HepG2 (cell line): ENCODE measurements at places on chromosomes 2 and 18. TPM values are rescaled to one million over a fixed set of nuclear protein-coding genes. Genes with fewer than 3 reads are reported as not detected.

- H3K27ac ChIP-seq: no peak overlapping the region
- no peak overlapping the region for H3K4me3 ChIP-seq
- no peaks in the 10 kb centered on the region for H3K4me1 ChIP-seq
- no peak for DNase-seq
- no peaks in the 10 kb centered on the region for H3K27me3 ChIP-seq
Observed at GRCh38 chr2:156748221-156748620, 312.0 kb downstream of the GPD2 start.

GRCh38 chr2:224359569-224359968 lies 42.3 kb downstream of the FAM124B start:
- no peaks in the 10 kb centered on the region for H3K4me1 ChIP-seq
- H3K4me3 ChIP-seq: no peak overlapping the region
- H3K27ac ChIP-seq: no peak overlapping the region
- DNase-seq: peak; percentile 16
- peaks cover 3% of the 10 kb centered on the region; the same call in 1 of the 3 replicates for H3K27me3 ChIP-seq

Gene OXER1
- total RNA-seq: 6.5 and 8.0 TPM in 2 replicates

DNA sequence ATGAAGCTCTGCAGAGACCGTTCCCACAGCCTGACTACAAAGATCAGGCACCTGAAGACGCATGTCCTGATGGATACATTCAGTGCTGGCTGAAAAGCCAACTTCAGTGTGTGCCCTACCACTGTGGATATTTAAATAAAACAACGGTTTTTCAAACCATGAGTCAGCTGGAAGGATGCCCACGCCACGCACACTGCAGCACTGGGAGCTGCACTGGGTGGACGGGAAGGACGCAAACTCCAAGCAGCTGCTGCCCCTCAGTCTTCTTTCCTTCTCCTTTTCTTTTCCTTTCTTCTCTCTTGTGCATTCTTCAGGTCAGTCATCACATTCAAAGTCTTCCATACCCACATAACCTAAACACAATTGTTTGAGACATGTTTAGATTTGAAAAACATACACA lies 7.9 kb downstream of the TMEM18 start:
- no peak for DNase-seq
- H3K4me3 ChIP-seq: no peak overlapping the region
- no peaks in the 10 kb centered on the region for H3K27me3 ChIP-seq
- H3K27ac ChIP-seq: no peak overlapping the region
- peaks cover 39% of the 10 kb centered on the region for H3K36me3 ChIP-seq

Gene C2orf72
- 147 and 152 TPM in 2 replicates for total RNA-seq

DNA sequence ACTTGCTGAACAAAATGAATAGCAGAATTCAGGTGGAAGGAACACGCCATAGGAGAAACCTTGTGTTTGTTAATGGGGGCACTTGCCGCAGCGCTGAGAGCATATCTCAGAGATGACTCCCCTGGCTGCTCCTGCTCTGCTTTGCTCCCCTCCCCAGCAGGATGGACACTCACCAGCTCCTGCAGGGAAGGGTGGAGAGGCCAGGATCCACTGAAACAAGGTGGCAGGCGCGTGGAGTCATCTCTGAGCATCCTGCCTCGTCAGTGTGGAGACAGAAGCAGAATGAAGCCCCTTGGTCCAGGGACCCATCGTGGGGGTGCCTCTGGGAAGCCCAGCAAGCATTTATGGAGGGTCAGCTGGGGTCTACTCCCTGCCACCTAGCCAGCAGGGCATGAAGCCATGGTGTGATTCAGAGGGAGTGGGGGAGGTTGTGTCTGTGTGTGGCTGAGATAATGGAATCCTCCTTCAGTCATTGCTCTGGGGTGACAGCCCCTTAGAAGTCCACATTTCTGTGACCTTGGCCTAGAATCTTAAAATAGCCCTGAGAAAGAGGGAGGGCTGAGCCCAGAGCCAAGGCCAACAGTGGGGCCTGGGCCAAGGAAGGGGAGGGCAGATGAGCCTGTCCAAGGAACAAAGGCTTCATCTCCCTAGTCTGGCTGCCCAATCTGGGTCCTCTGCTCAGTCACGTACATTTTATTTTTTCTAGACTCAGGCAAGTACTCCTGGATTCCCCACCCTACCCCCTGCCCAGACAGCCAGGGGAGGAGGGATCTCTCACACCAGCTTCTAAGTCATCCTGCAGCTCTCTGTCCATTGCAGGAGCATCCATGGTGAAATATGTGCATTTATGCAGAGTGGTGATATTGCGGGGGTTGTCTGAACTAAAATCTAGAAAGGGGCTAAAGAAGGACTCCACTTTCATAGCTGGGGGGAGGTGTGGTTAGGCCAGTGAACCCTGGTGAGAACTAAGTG lies 215.4 kb downstream of the ZBTB7C start:
- H3K27ac ChIP-seq: no peak overlapping the region
- no peak for DNase-seq
- no peaks in the 10 kb centered on the region for H3K4me1 ChIP-seq
- no peaks in the 10 kb centered on the region for H3K36me3 ChIP-seq

DNA sequence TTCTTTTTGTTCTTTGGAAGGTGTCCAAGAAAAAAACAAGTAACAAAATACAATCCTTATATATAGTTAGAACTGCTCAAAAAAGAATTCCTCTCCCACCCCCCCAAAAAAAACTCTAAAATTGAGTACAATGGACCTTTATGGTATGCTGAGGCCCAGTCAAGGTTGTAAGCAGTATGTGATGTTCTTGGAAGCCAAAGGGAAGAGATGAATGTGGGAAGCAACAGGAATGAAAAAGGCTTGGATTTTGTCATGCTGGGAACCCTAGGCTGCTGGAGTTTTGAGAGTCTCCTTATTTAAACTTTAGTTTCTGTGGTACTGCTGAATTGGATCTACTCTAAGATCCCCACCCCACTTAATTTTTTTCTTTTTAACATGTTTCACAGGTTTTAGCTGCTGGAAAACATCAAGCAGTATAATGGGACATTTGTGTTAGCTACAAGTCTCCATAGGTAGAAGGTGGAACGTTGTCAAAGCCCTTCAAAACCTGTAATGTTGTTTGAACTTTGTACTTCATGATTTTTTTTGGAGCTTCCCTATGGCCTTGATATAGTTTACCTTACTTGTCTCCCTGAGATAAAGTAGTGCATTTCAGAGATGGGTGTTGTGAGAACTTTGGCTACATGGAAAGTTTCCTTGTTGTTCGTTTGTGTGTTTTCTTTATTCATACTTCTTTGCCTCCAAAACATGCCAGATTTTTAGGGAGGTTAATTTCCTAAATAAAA lies 57.7 kb downstream of the PHLPP1 start:
- peak overlapping the region; percentile 74 for H3K27ac ChIP-seq
- no peaks in the 10 kb centered on the region for H3K36me3 ChIP-seq
- DNase-seq: peak; percentile 77
- no peak overlapping the region; the same call in 1 of the 2 replicates for H3K4me3 ChIP-seq
- peaks cover 66% of the 10 kb centered on the region for H3K4me1 ChIP-seq

GRCh38 chr2:64177315-64177714 lies 33.1 kb upstream of the PELI1 start:
- H3K27ac ChIP-seq: no peak overlapping the region
- no peaks in the 10 kb centered on the region for H3K36me3 ChIP-seq

DNA sequence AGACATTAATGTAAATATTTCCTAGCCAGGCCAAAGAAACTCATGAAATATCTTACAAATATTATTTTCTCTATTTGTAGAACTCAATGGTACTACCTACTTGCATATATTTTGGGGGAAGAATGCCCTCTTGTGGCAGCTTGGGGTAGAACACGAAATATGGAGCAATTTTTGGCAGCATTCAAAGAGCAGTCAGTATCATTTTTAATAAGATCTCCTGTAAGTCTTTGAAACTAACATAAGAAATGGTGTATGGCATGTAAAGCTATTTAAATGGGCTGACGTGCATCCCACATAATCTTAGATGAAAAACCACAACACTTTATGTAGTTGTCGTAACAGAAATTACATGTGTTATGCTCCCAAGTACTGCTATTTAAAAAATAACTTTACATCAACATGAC lies 62.3 kb upstream of the CCDC195 start:
- no peak overlapping the region for H3K27ac ChIP-seq
- H3K4me1 ChIP-seq: no peaks in the 10 kb centered on the region
- no peaks in the 10 kb centered on the region for H3K27me3 ChIP-seq
- H3K4me3 ChIP-seq: no peak overlapping the region

GRCh38 chr2:27772804-27773203 lies 1.3 kb downstream of the MRPL33 start:
- H3K4me3 ChIP-seq: peak overlapping the region; percentile 94
- H3K4me1 ChIP-seq: peaks cover 39% of the 10 kb centered on the region
- no peaks in the 10 kb centered on the region for H3K27me3 ChIP-seq
- peaks cover 4% of the 10 kb centered on the region; the same call in 1 of the 2 replicates for H3K36me3 ChIP-seq

DNA sequence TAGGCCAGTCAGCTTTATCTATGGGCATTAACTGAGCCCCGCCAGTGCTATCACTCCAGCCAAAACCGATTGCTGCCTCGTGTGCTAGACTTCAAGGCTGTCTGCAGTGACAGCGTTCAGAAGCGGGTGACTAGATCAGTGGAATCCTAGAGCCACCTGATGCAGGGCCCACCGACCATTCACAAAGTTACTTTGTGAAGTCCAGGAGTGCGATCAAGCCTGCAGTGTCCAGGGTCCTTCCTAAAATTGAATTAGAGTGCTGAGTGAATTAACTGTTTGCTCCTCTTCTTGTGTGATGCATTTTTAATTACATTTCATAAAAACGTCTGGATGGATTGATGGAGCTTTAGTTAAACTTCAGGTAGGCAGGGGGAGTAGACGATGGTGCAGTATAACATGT lies 13.9 kb downstream of the PCARE start:
- no peak overlapping the region for H3K27ac ChIP-seq
- DNase-seq: no peak
- no peak overlapping the region for H3K4me3 ChIP-seq

DNA sequence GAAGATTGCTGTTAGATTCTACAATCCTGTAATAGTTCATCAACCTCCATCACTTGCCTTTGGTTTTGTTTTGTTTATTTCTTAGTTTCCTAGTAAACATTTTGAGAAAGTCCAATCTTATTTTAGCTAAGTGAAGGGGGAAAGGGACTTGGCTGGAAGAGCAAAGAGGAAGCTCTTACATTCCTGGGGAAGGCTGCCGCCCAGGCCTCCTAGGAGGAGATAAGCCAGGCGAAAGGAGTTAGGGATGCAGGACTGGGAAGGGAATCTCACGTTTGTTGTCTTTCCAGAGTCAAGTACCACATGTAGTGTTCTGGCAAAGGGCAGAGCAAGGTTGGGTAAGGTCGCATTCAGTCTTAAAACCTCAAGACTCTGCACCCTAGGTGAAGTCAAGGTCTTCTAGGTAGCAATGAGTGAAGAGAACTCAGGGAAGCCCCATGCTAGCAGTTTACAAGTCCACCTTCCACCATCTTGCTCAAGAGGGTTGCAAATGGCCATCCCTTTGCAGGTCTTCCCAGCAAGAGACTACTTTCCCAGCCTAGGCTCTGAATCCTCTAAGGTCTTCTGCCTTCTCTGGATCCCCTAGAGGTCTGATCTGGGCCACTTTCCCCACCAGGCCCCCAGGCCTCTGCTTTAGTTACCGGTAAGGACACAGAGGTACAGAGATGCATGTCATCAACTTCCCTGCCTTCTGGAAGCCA lies 320.7 kb downstream of the CYP26B1 start:
- H3K27me3 ChIP-seq: peaks cover 38% of the 10 kb centered on the region
- no peak for DNase-seq
- H3K4me3 ChIP-seq: no peak overlapping the region
- no peaks in the 10 kb centered on the region for H3K36me3 ChIP-seq
- H3K27ac ChIP-seq: no peak overlapping the region

DNA sequence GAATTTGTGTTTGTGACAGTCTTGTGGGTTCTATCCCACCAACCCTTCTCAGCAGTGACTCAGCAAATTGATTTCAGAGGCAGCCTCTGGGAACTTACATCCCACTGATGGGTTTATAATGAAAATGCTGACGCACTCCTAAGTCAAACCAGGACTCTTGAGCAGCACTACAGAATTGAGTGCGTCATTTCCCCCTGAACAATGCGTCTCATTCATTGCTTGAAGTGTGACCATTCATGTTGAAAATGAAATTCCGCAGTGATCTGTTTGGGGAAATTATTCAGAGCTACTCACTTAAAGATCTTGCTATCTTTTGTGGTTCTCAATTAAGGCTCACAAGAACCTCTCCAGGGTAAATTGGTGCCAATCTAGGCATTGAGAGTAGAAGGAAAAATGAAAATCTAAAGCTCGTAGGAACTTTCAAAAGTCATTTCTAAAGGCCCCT lies 417.7 kb upstream of the SLC14A2 start:
- no peak for DNase-seq
- H3K27me3 ChIP-seq: no peaks in the 10 kb centered on the region; the same call in 1 of the 2 replicates
- H3K4me3 ChIP-seq: no peak overlapping the region
- H3K4me1 ChIP-seq: no peaks in the 10 kb centered on the region
- no peak overlapping the region for H3K27ac ChIP-seq
- no peaks in the 10 kb centered on the region for H3K36me3 ChIP-seq

- no peaks in the 10 kb centered on the region for H3K4me1 ChIP-seq
- no peak for DNase-seq
- no peak overlapping the region for H3K27ac ChIP-seq
- no peaks in the 10 kb centered on the region for H3K36me3 ChIP-seq
- H3K4me3 ChIP-seq: no peak overlapping the region
Observed at GRCh38 chr2:170587922-170588321, 127.2 kb upstream of the SP5 start.

- H3K27me3 ChIP-seq: peaks cover 57% of the 10 kb centered on the region
- no peaks in the 10 kb centered on the region for H3K36me3 ChIP-seq
- H3K27ac ChIP-seq: no peak overlapping the region
- no peak overlapping the region for H3K4me3 ChIP-seq
Observed at GRCh38 chr2:235146206-235146605, 194.4 kb downstream of the SH3BP4 start.

DNA sequence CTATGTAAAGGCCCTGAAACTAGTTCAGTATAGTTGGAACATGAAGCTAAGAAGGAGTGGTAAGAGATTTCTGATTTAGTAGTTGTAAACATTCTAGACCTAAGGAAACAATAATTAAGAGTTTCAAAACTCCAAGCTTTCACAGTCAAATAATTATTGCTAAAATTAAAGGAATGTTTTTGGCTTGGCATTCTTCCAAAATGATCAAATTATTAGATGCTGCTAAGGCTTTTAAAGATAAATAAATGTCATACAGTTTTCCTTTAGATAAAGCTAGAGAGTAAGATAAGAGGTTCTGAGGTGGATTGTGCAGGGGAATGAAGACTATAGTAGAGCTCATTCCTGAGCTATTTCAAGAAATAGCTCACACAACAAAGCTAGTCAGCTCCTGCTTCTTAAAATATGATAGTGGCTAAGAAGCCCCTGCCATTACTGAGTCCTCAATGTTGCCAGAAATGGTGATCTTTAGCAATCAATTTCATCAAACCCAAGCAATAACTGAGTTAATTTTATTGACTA lies 45.3 kb downstream of the ZC3H15 start:
- no peak overlapping the region for H3K27ac ChIP-seq
- H3K4me3 ChIP-seq: no peak overlapping the region
- no peak for DNase-seq
- H3K36me3 ChIP-seq: no peaks in the 10 kb centered on the region
- H3K4me1 ChIP-seq: peaks cover 52% of the 10 kb centered on the region

Gene TNP1
- not detected in 2 replicates for total RNA-seq

Gene RAPGEF4
- 0.91 TPM in 2 replicates for total RNA-seq

GRCh38 chr2:204472375-204472774 lies 72.9 kb upstream of the PARD3B start:
- no peaks in the 10 kb centered on the region for H3K36me3 ChIP-seq
- no peaks in the 10 kb centered on the region for H3K4me1 ChIP-seq
- no peak overlapping the region for H3K27ac ChIP-seq
- H3K27me3 ChIP-seq: no peaks in the 10 kb centered on the region
- no peak for DNase-seq
- H3K4me3 ChIP-seq: no peak overlapping the region

Gene RTTN
- total RNA-seq: 12.5 and 18.7 TPM in 2 replicates
